Stimulated activated CD4-positive, alpha-beta T cell treated with anti-CD3 and anti-CD28 coated beads, Interleukin-2, amount 100 ng/mL, for 48 hours (primary cell): ENCODE measurements at places on chromosomes 3 and 15.
A peak's percentile ranks its signal among the peaks of the same experiment; 100 is the strongest.

DNA sequence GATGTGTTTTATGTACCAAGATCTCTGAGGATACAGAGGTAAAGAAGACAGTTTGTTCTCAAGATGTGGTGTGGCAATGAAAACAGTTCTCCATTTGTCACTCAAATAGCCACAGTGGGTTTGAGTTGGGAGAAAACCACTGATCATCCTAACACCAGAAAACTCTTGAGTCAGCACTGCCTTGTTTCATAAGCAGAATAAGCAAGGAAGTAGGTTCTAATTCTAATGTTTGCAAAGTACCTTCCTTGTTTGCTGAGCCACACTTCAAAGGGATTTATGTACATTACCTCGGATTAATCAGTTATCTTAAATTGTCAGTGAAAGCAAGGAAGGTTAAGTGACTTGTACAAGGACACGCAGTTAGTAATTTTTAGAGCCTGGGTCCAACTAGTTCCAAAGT lies 107.8 kb upstream of the BOC start:
- DNase-seq = no peak

- DNase-seq = no peak
Measured at GRCh38 chr3:65837604-65838003, 201.1 kb downstream of the MAGI1 start.

GRCh38 chr3:128293930-128294329 lies 140.6 kb downstream of the EEFSEC start:
- no peak for DNase-seq

DNA sequence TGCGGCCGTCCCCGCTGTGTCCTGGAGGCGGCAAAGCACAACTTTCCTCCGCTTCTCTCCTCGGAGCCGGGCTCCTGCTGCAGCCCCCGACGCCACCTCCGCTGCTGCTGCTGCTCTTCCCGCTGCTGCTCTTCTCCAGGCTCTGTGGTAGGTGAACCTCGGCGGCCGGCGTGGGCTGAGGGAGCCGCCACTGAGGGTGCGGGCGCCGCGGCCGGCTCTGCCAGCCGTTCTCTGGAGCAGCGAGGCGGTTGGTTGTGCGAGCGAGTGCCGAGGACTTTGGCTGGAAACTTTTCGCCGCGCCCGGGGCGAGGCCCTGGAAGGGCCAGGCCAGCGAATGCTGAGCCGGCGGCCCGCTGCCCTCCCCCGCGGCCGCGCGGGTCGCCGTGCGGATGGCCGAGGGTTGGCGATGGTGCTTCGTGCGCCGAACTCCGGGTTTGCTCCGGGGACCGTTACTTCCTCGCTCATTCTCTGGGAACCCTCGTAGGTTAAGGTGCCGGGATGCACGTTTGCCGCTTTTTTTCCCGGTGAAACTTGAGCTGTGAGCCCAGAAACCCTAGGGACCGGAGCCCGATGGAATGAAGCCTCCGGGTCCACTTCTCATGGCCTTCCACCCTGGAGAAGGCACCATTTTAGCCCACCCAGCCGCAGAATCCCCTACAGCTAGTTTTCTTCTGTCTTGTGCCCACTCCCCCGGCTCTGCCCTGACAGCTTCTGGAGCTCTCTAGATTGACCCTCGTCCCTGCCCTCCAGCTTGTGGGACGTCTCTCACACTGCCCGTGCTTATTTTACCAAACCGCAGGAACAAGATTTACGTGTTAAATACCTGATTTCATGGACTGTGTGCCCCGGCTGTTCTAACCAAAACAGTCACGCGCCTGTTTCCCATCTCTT lies 660 bp downstream of the NECTIN3 start:
- DNase-seq = peak; percentile 11

DNA sequence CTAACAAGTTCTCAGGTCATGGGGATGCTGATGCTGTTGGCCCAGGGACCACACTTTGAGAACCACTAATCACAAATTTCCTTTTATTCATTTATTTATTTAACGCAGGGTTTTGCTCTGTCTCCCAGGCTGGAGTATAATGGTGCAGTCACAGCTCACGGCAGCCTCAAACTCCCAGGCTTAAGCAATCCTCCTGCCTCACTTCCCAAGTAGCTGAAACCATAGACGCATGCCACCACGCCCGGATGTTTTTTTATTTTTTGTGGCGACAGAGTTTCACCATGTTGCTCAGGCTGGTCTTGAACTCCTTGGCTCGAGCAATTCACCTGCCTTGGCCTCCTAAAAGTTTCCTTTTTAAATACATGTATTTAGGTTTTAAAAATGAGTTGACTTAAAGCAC lies 20.7 kb upstream of the ISLR2 start:
- no peak for DNase-seq

DNA sequence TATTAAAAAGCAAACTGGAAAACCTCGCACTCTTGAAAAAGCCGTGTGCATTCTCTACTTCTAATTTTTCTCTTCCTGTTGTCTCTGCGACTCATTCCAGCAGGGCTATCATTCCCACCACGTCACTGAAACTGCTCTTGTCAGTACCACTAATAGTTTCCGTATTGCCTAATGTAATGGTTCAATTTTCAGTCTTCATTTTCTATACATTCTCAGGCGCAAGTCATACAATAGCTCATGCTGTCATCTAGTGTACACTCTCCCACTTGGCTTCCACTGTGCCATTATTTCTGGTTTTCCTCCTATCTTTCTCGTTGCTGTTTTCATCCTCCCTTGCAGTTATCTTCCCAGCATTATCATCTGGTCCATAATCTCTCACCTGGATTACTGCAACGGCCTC lies 160.2 kb downstream of the SPATA16 start:
- DNase-seq = no peak

DNA sequence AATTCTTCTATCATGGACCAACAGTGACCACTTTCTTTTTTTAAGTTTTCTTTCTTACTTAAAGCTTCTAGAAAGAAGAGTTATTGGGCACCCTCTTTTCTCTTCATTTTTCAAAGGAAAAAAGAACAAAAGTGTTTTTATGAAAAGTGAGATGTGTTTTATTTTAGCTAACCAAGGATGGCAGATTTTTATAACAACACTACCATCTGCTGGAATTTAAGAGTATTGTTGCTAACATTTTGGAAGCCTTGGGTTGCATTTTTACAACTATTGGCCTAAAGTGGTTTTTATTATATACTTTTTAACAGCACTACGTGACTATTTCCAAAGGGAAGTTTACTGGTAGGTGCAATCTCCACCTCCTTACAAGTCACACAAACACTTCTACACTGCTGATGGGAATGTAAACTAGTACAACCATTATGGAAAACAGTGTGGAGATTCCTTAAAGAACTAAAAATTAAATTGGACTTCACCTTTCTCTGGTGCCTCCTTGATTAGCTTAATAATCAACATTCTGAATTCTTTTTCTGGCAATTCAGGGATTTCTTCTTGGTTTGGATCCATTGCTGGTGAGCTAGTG lies 237.7 kb upstream of the AGTR1 start:
- DNase-seq = no peak

GRCh38 chr15:41934843-41935242 lies 37.5 kb downstream of the EHD4 start:
- DNase-seq = peak; percentile 55

DNA sequence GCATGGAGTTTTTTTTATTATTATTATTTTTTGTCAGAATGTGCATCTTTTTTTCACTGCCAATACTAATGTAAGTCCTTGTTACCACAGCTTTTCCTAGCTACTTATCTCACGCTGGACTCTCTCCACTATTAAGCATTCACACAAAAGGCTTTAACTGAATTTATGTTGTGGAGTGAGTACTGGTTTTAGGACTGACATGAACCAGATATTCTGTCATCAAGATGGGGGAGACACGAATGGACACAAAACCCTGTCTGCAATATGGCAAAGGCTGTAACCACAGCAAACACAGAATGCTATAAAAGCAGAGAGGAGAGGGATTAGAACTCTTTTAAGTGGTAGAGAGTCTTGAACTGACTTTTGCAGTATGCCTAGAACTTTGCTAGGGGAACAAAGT lies 592.2 kb upstream of the TBL1XR1 start:
- DNase-seq = no peak

DNA sequence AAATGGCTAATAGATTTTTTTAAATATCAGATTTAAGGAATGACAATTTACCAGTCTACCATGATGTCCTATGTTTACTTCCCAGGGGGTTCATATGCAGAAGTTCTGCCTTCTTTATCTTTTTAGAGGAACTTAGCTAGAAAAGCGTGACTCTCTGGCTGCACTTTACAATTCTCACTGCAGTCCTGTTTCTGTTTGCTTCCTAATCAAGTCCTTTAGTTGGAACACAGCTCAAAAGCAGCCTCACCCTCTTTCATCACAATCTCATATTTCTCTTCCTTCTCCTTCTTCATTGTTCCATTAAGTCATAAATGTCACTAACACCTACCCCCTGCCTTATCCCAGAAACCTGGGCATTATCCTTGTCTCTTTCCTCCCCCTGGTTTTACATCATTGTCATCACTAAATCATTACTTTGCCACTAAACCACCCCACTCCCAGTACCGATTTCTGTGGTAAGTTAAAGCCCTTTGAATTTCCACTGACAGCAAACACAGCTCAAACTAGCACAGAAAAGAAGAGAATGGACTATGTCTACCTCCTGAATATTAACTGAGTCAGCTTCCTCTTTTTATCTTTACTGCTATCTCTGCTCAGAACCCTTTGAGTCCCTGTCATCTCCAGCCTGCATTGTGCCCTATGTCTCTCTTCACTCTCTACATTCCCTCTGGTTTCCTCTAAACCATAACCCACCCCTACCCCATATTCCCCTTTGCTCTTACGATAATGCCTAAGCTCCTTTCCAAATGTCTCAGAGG lies 13.8 kb upstream of the PPP4R2 start:
- DNase-seq = no peak

DNA sequence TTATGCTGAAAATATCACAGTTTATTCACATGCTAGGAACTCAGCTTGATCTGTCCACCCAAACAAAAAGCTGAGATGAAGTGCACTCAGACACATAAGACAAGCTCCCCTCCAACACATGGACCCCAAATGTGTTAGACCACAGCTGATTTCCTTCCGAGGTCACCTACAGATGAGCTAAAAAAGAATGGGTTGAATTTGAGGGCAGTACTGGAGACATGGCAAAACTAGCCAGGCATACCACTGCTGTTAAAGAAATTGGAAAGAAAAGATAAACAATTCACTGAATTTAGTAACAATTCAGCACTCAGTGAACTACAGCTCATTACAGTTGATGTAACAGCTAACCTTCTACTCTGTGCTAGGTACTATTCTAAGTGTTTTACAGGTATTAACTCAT lies 15.5 kb downstream of the PARP9 start:
- DNase-seq = no peak

- no peak for DNase-seq
Measured at GRCh38 chr3:186959029-186959624, 28.8 kb downstream of the ST6GAL1 start.

- DNase-seq = no peak
Measured at GRCh38 chr15:70473581-70474370, 289.6 kb downstream of the UACA start.

GRCh38 chr3:143203848-143204247 lies 84.3 kb downstream of the CHST2 start:
- no peak for DNase-seq
